ENCODE measurements at places on chromosomes 5 and 9. TPM values are rescaled to one million over a fixed set of nuclear protein-coding genes. Genes with fewer than 3 reads are reported as not detected.

GRCh38 chr5:19322716-19323485, 665.1 kb downstream of the CDH18 start:
- H3K27ac ChIP-seq: no peak overlapping the region
- H3K27me3 ChIP-seq: no peaks in the 10 kb centered on the region
- H3K36me3 ChIP-seq: no peaks in the 10 kb centered on the region

DNA sequence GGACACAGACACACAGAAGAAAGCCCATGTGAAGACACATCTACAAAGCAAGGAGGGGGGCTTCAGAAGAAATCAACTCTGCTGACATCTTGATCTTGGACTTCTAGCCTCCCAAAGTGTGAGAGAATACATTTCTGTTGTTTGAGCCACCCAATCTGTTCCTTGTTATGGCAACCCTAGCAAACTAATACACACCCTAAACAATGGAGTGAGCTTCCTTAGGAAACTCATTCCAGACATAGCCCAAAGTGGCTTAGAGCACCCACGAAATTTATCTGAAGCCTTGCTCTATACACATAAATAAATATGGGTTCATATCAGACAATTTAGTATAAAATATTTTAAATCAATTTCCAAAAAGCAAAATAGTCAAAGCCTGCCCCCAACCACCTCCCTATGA, 7.6 kb upstream of the TBC1D2 start:
- H3K4me1 ChIP-seq: no peaks in the 10 kb centered on the region
- DNase-seq: no peak
- H3K27ac ChIP-seq: no peak overlapping the region

VLDLR gene
- total RNA-seq: 3.2 TPM

- peaks cover 9% of the 10 kb centered on the region for H3K27me3 ChIP-seq
- H3K4me3 ChIP-seq: no peak overlapping the region
- DNase-seq: peak; percentile 52
These were observed 23.3 kb downstream of the CAVIN4 start for GRCh38 chr9:100601216-100601615.

DNA sequence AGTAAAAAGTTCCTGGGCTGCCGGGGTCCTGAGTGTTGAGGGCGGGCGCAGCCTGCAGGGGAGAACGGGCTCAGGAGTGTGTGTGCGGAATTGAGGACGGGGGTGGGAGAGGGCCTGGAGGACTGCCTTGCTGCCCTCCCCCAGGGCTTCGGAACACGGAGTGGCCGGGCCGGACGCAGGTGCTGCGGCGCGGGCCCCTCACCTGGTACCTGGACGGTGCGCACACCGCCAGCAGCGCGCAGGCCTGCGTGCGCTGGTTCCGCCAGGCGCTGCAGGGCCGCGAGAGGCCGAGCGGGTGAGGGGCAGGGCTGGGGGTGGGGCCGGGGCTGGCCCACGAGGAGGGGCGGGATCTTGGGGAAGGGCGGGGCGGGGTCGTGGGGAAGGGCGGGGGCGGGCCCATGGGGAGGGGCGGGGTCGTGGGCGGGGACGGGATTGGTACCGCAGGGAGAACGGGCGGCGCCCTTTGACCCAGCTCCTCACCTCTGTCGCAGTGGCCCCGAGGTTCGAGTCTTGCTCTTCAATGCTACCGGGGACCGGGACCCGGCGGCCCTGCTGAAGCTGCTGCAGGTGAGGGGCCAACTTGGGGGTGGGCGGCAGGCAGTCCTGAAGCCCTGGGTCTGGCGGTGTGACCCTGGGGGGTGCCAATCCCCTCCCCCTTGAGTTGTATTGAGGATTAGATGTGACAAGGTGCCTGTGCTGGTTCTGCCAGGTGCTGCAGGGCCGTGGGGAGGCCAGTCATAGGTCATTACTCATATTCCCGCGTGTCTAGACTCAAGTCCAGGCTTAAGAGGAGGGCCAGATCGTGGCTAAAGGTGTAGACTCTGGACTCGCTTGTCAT, 7.1 kb downstream of the FPGS start:
- H3K4me3 ChIP-seq: no peak overlapping the region
- peaks cover 9% of the 10 kb centered on the region for H3K36me3 ChIP-seq
- H3K4me1 ChIP-seq: no peaks in the 10 kb centered on the region
- H3K27me3 ChIP-seq: no peaks in the 10 kb centered on the region
- DNase-seq: no peak
- no peak overlapping the region for H3K27ac ChIP-seq

DNA sequence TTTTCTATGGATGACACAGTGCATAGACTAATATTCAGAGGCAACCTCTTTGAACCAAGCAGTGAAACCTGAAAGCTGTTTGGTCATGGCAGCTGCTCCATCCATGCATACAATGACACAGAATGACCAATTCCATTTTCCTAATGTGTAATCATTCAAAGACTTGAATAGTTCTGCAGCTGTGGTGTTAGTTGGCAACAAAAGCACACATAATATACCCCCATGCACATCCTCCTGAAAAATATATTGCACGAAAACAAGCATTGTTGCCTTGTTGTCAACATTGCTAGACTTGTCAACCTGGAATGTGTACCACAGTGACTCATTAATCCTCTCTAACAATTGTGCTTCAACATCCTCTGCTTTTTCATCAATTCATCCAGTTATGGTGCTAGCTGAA, 71.0 kb upstream of the SEMA6A start:
- H3K36me3 ChIP-seq: no peaks in the 10 kb centered on the region
- H3K27ac ChIP-seq: no peak overlapping the region
- DNase-seq: no peak
- H3K4me3 ChIP-seq: no peak overlapping the region

- no peak overlapping the region for H3K27ac ChIP-seq
- H3K4me3 ChIP-seq: no peak overlapping the region
- no peaks in the 10 kb centered on the region for H3K36me3 ChIP-seq
- H3K4me1 ChIP-seq: peaks cover 3% of the 10 kb centered on the region
- no peak for DNase-seq
These were observed 22.3 kb downstream of the COL5A1 start for GRCh38 chr9:134663753-134664415.

SNX2 gene
- 51.2 TPM for total RNA-seq

ZER1 gene
- 23.0 TPM for total RNA-seq

GRCh38 chr5:1844708-1845436, 37.9 kb downstream of the IRX4 start:
- H3K4me3 ChIP-seq: no peak overlapping the region
- H3K27ac ChIP-seq: no peak overlapping the region
- no peak for DNase-seq

DNA sequence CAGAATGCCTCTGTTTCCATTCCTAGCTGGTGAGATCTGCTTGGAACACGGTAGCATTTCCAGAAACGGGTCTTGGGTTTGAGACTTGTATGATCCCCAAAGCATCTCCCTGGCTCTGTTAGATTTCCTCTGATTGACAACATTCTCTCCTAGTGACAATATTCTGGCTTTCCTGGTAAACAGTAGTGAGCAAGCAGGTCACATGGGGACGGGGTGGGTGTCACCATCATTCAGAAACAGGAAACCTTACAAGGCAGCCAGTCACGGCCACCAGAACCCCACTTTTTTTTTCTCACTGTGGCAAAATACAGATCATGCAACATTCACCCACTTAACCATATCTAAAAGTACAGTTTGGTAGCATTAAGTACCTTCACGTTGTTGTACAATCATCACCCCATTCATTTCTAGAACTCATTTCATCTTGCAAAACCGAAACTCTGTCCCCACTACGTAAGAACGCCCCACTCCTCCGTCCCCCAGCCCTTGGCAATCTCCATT, 90.1 kb upstream of the LMX1B start:
- H3K4me3 ChIP-seq: no peak overlapping the region
- no peaks in the 10 kb centered on the region for H3K4me1 ChIP-seq
- no peaks in the 10 kb centered on the region for H3K36me3 ChIP-seq
- no peak for DNase-seq
- no peak overlapping the region for H3K27ac ChIP-seq

- H3K4me3 ChIP-seq: no peak overlapping the region
- peaks cover 12% of the 10 kb centered on the region for H3K4me1 ChIP-seq
- no peak for DNase-seq
- peaks cover 70% of the 10 kb centered on the region for H3K36me3 ChIP-seq
These were observed 10.5 kb downstream of the ECSCR start for GRCh38 chr5:139451878-139452660.

DNA sequence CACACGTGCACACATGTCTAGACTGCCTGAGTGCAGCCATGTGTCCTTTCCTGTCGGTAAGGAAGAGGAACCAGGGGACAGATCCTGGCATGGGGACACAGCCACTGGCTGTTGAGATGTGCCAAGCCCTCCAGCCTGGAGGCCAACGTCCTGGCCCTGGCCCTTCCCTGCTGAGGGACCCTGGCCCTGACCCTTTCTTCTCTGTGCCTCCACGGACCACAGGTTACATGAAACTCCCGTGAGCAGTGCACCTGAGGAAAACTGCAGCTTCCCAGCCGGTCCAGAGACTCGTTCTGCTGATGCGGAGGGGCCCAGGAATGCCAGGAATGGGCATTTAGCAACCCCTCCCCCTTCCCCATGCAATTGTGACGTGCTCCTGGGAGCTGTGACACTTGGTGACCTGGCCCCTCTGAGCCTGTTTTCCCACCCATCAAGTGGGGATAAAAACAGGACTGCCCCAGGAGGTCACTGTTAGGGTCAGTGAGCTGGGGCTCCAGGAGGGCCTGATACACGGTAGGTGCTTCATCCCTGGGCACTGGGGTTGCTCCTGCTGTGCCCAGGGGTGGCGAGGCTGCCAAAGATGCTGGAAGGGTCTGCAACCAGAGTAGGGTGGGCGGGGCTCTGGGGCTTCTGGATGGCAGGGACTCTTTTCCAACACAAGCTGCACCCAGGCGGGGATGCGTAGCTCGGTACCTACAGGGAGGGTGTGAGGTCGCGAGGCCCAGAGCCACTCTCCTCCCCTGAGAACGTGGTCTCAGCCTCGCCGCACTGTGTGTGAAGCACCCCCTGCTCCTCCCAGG, 151.5 kb downstream of the C9orf50 start:
- no peak for DNase-seq
- no peak overlapping the region for H3K27ac ChIP-seq

GRCh38 chr9:117340422-117340821, 74.4 kb downstream of the ASTN2 start:
- no peak overlapping the region for H3K27ac ChIP-seq
- no peak for DNase-seq
- H3K4me1 ChIP-seq: no peaks in the 10 kb centered on the region

DNA sequence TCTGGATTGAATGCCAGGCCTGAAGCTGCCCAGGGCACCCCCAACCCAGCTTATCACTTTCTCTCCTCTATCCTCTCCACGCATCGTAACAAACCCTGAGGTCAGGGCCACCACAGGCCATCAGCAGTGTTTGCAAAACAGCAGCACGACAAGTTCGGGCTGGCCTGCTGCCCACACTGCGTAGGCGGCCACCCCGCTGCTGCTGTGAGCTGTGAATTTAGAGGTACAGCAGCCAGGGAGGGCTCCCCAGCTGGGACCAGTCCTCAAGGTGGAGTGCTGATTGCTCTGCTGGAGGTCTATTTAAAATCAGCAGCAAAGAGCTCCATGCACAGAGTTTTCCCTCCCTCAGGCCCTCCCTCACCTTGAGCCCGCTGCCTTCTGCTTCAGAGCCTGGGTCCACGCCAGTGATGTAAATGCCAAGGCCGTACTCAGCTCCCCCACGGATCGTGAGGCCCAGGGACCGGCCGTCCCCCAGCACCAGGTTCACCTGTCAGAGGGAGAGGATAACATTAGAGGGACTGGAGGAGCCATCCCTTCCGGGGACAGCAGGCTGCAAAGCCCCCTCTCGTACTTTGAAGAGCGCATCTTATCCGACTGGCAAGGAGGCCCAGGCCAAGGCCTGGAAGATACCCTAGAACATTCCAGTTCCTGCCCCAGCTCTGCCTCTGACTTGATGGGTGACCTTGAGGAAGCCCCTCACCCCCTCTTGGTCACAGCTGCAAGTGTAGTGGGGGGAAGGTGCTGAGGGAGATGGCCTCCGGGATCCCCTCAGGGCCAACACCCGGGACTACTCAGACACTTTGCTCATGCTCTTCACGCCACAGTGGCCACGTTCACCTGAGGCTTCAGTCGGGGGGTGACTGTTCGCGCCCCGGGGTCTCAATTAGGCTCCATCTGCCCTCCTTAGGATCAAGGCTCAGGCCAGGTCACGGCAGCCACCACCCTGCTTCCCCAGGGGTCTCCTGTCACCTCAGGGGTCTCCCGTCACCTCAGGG, 39.1 kb downstream of the WHRN start:
- no peaks in the 10 kb centered on the region for H3K27me3 ChIP-seq
- DNase-seq: no peak
- H3K36me3 ChIP-seq: no peaks in the 10 kb centered on the region
- H3K4me3 ChIP-seq: no peak overlapping the region
- H3K27ac ChIP-seq: no peak overlapping the region

GRCh38 chr5:33400675-33401074, 40.1 kb upstream of the TARS1 start:
- H3K4me1 ChIP-seq: peaks cover 27% of the 10 kb centered on the region
- no peaks in the 10 kb centered on the region for H3K27me3 ChIP-seq
- peak; percentile 11 for DNase-seq
- H3K36me3 ChIP-seq: no peaks in the 10 kb centered on the region

DNA sequence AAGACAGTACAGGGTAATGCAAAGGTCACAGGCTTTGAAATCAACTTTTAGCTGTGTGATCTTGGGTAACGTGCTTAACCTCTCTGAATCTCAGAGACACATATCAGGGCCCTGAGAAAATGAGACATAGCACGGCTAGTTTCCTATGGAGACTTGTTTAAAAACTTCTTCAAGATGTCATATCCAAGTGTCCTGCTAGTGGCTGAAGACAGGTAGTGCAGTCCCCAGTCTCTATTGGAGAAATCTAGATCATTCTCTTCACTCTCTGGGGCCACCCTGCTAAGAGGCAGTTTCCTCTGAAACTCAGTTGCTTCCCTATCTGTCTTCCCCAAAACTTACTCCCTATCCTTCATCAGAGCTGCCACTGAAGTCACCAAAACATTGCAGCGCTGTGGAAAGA, 30.3 kb upstream of the GRXCR2 start:
- no peaks in the 10 kb centered on the region for H3K27me3 ChIP-seq
- no peak for DNase-seq
- H3K4me3 ChIP-seq: no peak overlapping the region

LHX3 gene
- not detected for total RNA-seq

DNA sequence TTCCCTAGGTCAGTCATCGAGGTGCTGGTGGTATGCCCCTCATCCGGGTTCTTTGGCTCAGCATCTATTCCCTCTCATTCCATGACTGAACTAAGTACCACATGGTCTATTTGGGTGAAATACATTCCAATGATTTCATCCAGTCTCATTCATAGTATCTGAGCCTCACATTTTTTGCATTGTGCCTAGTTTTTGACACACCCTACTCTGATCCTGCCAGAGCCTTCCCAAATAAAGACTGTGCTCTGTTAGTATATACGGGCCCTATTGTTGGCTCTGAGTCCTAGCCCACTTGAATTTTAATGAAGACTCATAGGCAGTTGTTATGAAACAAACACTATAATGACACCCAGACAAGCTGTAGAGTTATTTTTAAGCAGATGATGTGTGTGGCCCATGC, 740.7 kb downstream of the CETN3 start:
- H3K27me3 ChIP-seq: no peaks in the 10 kb centered on the region
- no peak for DNase-seq
- no peaks in the 10 kb centered on the region for H3K36me3 ChIP-seq
- H3K27ac ChIP-seq: no peak overlapping the region

OMD gene
- total RNA-seq: not detected
